Head of caudate nucleus (tissue), 42 donors: ENCODE measurements at places on chromosomes 3 and 15.
A peak's percentile ranks its signal among the peaks of the same experiment; 100 is the strongest.

DNA sequence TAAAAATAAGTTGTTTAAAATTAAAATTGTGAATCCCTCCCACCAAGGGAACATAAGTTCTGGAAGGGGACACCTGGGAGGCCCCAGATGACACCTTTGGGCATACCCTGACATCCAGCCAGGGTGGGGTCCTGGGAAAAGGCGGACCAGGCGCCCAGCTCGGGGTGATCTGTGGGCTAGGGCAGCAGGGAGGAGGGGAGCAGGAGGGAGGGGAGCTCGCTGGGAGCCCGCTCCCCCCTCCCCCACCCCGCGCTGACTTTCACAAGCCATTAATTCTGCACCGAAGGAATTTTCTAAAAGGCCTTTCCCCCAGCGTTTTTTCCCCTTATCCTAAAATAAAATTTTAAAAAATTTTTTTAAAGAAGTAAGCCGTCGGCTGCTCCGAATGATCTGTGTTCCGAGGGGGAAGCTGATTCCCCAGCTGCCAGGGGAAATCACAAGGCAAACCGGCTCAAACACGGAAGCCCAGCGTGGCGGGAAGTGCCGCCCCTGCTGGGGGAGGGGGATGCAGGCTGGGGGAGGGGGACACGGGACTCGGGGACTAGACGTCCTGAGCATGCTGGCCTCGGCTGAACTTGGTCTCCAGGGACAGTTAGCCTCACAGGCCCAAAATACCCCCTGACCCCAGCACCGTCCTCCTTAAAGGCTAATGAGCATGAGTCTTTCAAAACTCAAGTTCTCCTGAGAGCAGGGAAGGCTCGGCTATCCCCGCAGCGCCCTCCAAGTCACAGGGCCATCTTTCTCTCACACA, 13.9 kb downstream of the PLXND1 start:
- DNase-seq = peak; percentile 60

DNA sequence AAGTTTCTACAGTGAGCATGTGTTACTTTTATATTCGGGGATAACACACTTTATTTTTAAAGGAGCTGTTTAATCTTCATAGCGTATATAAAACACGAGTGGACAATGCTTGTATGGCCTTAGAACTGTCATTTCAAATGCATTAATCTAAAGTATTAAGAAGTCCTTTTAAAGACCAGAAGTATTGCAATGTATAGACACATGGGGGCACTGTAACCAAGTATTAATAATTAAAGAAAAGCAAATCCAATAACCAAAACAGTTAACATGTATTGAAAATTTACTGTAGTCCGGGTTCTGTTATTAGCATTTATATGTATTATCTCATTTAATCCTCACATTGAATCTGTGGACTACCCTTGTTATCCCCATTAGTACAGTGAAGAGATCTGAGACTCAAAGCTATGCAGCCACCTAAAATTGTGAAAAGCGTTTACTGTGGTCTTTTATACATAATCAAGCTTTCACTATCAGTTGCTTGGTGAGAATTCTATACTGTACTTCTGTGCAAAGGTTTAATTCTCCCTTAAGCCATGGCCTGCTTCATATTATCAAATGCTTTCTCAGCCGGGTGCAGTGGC, 10.1 kb downstream of the ARL14 start:
- no peak for DNase-seq

DNA sequence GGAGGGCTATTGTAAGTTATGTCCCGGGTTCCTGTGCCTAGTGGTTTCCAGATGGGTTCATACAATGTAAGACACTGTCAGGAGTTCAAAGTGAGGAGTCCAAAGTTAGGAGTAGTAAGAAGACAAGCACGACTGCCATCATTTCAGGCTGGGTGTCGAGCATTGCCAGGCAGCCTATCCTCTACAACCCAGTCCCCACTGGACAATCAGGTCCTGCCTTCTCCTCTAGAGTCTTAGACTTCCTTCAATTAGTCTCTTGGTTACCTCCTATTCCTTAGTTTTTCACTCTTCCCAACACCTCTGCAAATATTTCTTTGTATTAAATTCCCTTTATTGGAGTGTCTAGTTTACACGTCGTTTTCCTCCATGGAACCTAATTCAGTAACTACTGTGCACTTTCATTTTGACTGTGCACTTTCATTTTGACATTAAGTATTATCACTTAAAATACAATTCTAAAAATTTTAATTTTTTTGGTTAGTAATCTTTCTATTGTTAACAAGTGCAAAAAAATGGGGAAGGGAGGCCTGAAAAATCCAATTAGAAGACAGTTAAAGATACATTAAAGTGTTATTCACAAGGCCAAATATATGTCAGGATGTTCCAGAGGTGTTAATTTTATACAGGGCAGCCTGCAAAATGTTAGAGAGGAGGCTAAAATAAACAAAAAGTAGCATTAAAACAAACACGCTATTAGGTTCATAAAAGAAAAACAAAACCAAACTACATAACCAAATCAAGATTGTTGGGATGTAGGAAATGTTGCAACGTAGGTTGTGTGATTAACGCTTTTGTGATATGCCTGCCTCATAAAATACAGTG, 155.3 kb downstream of the TBL1XR1 start:
- DNase-seq = no peak

DNA sequence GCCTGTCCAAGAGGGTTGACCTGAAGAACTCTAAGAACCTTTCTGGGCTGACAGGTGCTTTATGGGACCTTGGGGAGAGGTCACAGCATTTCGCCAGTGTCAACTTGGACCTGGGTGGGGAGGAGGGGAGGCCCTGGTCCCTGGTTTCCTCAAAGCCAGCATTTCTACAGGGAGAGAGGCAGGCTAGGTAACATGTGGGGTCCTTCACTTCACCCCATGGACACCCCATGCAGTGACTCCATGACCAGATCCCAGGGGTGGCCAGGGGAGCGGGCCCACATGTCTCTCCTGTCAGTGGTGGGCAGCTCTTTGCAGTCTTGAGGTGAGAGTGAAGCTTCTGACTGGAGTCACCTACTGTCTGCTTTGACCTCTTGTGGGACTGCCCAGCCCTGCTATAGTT, 35.8 kb downstream of the GOLGA6L10 start:
- DNase-seq = no peak

GRCh38 chr15:53739651-53740050, 19.8 kb downstream of the WDR72 start:
- DNase-seq = no peak

- peak; percentile 57 for DNase-seq
These were observed 815 bp downstream of the ULK4 start for GRCh38 chr3:41960826-41961750.

DNA sequence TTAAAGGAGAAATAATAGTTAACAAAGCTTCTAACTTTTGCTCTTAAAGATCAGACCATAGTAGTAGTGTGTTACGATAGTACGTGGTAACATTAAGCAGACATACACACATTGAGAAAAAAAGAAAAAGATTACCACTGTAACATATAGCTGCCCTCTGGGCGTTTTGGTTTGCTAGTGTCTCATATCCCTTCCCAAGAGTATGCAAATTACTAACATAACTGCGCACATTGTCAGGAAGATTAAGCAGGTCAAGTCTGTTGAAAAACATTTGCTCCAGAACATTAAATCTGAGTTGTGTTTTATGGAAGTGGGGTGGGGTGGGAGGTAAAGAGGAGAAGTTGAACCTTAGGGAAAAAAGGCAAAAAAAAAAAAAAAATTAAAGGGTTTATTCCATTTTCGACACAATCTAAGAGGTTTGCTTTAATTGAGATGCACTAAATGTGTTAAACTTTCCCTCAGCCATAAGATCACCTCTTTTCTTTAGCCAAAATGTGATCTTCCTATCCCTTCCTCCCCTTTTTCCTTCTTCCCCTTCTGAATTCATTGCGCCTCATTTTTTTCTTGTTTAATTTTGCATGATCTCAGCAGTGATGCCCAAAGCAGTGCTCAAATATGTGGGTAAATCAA, 1.5 kb upstream of the LRIG1 start:
- no peak for DNase-seq

DNA sequence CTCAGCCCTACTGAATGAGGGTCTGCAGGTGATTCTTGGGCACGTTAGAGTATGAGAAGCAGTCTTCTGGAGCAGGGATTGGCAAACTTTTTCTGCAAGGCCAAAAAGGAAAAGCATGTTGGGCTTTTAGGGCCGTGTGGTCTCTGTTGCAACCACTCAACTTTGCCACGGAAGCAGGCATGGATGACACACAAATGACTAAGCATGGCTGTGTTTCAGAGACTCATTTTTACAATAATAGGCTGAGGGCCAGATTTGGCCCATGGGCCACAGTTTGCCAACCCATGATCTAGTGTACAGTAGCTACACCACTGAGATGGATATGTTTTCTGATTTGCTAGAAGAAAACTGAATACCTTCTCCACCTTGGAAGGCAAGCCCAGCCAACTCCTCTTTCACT, 66.1 kb upstream of the PRICKLE2 start:
- no peak for DNase-seq

DNA sequence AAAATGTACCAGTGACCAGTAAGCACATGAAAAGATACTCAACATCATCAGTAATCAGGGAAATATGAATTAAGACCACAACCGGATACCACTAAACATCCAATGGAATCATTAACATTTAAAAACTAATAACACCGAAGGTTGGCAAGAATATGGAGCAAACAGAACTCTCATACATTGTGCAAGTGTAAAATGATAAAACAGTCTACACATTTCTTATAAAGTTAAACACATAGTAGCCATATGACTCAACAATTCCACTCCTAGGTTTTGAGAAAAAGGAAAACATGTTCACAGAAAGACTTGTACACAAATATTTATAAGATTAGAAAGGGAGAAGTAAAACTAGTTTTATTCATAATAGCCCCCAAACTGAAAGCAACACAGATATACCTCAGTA, 60.3 kb upstream of the SLCO2A1 start:
- DNase-seq = no peak

DNA sequence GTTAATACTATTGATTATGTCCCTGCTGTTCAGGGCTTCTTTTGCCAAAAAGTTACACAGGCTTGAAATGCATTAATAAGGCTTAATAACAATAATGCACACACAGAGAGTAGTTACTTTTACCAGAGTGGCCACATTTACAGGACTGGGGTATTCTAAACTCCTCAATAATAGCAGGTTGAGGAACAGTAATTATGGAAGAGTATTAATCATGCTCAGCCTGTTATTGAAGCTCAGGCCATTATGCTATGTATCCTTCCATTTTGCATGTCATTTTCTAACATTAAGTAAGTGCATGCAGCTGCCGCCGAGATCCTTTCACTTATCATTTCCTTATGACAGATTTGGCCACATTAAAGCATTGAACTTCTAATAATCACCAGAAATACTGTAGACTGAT, 5.7 kb downstream of the ARRDC4 start:
- no peak for DNase-seq

GRCh38 chr15:85421116-85421925, 40.9 kb downstream of the AKAP13 start:
- DNase-seq = no peak

DNA sequence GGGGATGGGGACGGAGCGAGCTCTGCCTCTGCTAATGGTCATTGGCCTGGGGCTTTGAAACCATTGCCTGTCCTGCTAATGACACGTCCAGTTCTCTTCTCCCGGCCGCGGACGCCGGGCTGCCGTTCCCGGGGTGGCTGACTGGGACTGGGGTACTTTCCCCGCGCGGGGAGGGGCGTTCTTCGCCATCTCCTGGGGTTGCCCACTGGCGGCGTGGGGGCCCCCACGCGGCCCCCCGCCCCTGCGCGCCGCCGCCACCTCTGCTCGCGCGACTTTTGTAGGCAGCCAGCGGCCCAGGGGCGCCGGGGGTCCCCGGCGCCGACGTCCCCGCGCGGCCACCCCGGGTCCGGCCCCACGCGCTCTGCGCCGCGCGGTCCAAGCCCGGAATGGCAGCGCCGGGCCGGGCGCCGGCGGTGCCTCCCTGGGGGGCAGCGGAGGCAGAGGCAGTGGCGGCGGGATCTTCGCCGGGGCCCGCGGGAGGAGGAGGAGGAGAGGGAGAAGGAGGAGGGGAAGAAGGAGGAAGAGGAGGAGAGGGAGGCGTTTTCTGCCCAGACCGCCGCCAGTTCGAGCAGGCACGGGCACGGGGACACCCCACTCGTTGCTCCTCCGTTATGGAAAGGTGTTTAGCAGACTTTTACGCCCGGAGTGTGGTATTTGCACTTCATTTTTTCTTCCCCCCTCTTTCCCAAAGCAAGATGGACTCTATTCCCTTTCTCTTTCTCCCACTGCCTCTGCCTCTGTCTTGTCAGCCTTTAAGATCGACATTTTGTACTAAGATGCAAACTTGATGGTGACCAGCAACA, 2.3 kb downstream of the BBX start:
- peak; percentile 17 for DNase-seq

- no peak for DNase-seq
These were observed 13.7 kb upstream of the FGD5 start for GRCh38 chr3:14804835-14805780.

- DNase-seq = no peak
These were observed 139.2 kb upstream of the CTDSPL start for GRCh38 chr3:37722477-37722876.

DNA sequence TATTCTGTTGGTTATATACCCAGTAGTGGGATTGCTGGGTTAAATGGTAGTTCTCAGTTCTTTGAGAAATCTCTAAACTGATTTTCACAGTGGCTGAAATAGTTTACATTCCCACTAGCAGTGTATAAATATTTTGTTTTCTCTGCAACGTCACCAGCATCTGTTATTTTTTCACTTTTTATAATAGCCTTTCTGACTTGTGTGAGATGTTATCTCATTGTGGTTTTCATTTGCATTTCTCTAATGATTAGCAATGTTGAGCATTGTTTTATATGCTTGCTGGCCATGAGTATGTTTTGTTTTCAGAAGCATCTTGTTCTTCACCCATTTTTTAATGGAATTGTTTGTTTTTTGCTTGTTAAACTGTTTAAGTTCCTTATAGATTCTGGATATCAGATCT, 612.7 kb upstream of the SGO1 start:
- no peak for DNase-seq

GRCh38 chr15:69941706-69942495, 155.8 kb downstream of the TLE3 start:
- DNase-seq = no peak

DNA sequence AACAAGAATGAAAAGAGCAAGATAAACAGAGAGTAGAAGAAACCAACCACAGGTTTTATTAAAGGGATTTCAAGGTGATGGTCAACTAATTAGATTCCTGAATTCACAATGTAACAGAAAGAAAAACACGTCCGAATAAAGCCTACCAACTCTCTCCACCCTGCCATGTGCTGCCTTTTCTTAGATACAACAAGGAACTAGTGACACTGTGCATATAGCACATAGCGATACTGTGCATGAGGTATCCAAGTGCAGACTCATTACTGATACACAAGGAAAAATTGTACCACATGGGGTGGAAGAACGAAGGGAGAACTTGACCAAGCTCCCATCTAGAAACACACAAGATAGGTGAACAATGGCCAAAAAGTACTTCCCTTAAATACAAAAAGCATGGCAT, 154.6 kb downstream of the MAGI1 start:
- no peak for DNase-seq

GRCh38 chr15:63947228-63947627, 99.1 kb downstream of the DAPK2 start:
- DNase-seq = no peak

DNA sequence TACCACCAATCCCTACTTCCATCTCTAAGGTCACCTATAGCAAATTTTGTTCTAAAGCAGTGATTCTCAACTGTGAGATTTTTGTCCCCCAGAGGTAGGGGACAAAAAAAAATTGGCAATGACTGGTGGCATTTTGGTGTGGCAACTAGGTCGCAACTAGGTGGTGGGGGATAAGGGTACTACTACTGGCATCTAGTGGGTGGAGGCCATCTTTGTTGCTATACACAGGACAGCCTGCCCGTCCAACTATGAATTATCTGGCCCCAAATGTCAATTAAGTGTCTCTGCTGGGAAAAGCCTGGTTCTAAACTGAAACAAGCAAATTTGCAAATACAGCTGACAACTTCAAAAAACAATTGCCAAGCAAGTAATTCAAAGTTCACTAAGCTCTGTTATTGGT, 1.4 kb downstream of the MTMR10 start:
- DNase-seq = no peak
